ENCODE measurements at places on chromosomes 2 and 18. TPM values are rescaled to one million over a fixed set of nuclear protein-coding genes. Genes with fewer than 3 reads are reported as not detected.

DNA sequence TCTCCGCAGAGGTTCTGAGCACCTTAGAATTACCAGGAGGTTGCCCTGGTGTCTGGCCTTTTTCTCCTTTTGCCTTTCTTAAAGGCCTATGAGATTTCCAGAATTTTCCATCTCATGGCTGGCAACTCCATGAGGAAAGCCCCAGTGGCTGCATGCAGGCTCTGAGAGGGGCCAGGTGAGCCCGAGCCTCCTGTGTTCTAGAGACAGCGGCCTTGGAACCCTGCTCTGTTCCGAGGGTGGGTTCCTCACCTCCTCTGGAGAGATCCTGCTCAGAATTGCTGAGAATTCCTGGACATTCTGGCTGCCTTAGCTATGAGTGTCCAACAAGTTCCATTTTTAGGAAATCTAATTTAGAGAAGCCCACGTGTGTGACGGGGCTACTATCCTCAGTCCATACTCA is 35.7 kb upstream of the HPCAL1 start:
- H3K4me1 ChIP-seq = no peaks in the 10 kb centered on the region
- H3K36me3 ChIP-seq = no peaks in the 10 kb centered on the region
- H3K27me3 ChIP-seq = no peaks in the 10 kb centered on the region
- H3K4me3 ChIP-seq = no peak overlapping the region
- H3K27ac ChIP-seq = no peak overlapping the region
- DNase-seq = no peak

DNA sequence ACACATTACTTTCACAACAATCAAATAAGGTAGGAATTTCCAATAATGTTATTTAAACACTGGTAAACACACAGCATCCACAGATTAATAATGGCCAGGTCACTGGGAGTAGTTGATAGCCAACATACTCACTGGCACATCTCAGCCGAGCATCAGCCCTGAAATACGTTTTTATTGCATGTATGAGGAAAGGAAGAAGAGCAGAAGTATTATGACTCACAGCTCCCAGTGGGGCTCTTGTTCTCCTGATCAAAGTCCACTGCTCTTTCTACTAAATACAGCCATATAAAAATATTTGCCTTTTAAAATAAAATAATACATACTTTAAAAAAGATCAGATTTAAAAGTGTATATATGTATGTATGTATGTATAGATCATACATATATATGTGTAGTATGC is 999.6 kb downstream of the SUCLG1 start:
- no peak overlapping the region for H3K4me3 ChIP-seq
- no peaks in the 10 kb centered on the region for H3K36me3 ChIP-seq
- DNase-seq = no peak
- H3K27ac ChIP-seq = no peak overlapping the region

DNA sequence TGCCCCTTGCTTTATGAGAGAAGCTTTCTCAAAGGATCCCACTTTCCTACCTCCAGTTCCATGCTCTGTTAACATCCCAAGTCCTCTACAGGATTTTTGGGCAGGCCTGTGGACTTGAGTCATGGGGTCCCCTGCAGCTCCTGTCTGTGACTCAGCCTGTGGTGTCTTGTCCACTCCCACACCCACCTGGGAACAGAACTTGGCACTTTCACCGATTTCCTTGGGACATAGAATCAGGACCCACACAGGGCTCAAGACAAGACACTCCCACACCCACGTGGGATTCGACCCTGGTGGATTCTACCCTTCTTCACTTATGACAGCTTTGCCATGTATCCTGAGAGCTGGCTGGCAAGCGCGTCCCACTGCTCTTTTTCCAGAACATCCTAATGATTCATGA is 30.7 kb upstream of the HDAC4 start:
- no peaks in the 10 kb centered on the region for H3K4me1 ChIP-seq
- no peaks in the 10 kb centered on the region for H3K36me3 ChIP-seq
- H3K27me3 ChIP-seq = no peaks in the 10 kb centered on the region
- no peak for DNase-seq

DNA sequence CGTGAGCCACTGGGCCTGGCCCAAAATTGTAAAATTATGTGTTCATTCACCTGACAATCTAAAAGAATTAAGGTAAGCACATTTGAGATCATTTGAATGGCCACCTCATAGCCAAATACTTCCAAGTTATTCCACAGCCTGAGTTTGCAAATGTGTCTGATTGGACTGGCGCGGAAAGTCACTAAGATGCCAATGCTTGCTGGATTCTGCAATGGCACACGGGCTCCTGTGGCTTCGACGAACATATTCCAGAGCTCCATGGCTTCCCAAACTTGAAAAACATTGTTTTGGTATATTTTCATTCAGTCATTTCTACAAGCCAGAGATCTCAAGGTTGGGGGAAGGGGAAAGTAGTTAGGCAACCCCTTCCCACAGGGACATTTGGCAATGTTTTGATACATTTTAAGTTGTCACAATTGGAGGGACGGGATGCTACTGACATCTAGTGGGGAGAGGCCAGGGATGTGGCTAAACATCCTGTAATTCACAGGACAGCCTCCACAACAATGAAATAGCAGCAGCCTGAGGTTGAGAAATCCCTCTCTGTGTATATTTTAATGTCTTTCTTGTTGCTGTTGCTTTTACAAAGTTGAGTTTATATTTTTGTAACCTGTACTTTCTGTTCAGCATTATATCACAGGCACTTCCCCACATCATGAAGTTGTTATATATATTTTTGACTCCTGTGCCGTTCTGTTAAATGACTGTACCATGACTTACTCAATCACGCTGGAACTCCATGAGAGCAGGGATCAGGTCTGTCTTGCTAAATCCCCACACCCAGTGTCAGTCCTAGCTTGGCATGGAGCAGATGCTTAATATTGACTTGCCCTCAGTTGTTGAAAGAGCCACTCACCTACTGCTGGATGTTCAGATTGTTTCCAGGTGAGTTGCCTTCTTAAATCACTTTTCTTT is 56.9 kb downstream of the COL4A4 start:
- H3K4me1 ChIP-seq = no peaks in the 10 kb centered on the region
- DNase-seq = no peak
- H3K4me3 ChIP-seq = no peak overlapping the region
- no peaks in the 10 kb centered on the region for H3K27me3 ChIP-seq
- no peaks in the 10 kb centered on the region for H3K36me3 ChIP-seq
- H3K27ac ChIP-seq = no peak overlapping the region

GRCh38 chr2:96546797-96547196 is 10.2 kb downstream of the ARID5A start:
- DNase-seq = no peak
- H3K27me3 ChIP-seq = no peaks in the 10 kb centered on the region
- no peaks in the 10 kb centered on the region for H3K4me1 ChIP-seq
- no peak overlapping the region for H3K4me3 ChIP-seq
- no peak overlapping the region for H3K27ac ChIP-seq
- peaks cover 11% of the 10 kb centered on the region for H3K36me3 ChIP-seq

GRCh38 chr18:46097431-46097800 is 680 bp downstream of the ATP5F1A start:
- H3K27me3 ChIP-seq = no peaks in the 10 kb centered on the region
- H3K4me1 ChIP-seq = peaks cover 14% of the 10 kb centered on the region
- peak overlapping the region; percentile 93 for H3K27ac ChIP-seq
- DNase-seq = peak; percentile 13

DNA sequence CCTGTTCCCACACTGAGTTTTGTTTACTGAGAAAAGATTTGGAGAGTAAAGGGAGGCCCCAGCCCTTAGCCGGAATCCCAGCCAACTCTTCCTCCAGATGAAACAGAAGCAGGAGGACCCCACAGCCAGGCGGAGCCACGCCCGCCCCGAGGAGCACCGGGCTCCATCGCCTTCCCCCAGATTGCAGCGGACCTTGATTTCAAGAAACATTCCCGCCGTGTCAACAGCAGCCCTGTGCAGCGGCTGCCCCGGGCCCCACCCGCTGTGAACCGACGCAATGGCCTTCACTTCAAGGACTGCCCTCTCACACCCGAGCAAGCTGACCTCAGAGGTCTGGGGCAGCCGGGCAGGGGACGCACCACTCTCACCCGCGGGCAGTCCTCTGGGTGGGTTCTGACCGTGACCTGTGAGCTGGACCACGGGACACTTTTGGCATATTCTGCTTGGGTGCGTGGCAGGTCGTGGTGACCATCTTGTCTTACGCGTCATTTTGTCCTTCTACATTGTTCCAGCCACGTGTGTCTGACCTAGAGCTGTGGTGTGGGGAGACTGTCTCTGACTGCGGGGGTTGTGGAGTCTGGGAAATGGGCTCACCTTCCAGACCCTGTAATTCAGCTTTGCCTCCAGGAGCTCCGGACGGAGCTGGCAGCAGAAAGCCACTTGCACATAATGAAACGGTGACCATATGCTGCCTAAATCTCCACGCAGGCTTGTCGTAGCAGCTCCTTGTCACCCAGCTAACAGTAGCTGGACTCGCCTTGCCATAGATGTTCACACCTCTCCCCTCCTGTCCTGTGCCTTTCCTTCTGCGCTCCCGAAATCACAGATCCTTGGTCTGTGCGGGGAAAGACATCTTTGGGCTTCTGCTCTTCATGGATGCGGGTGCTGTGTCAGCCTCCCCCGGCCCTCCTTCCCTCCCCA is 32.0 kb upstream of the INHBB start:
- no peak overlapping the region for H3K4me3 ChIP-seq
- peaks cover under 1% of the 10 kb centered on the region for H3K4me1 ChIP-seq
- no peak overlapping the region for H3K27ac ChIP-seq
- DNase-seq = peak; percentile 7
- no peaks in the 10 kb centered on the region for H3K27me3 ChIP-seq

- H3K4me3 ChIP-seq = no peak overlapping the region
- no peak for DNase-seq
- no peaks in the 10 kb centered on the region for H3K27me3 ChIP-seq
- H3K36me3 ChIP-seq = no peaks in the 10 kb centered on the region
- H3K27ac ChIP-seq = no peak overlapping the region
- H3K4me1 ChIP-seq = peaks cover 9% of the 10 kb centered on the region
These were observed 113.9 kb downstream of the CCDC85A start for GRCh38 chr2:56297671-56298070.

GRCh38 chr2:217271813-217272212 is 411.9 kb upstream of the TNP1 start:
- H3K27me3 ChIP-seq = no peaks in the 10 kb centered on the region
- no peak overlapping the region for H3K27ac ChIP-seq
- no peaks in the 10 kb centered on the region for H3K4me1 ChIP-seq
- no peak for DNase-seq

DNA sequence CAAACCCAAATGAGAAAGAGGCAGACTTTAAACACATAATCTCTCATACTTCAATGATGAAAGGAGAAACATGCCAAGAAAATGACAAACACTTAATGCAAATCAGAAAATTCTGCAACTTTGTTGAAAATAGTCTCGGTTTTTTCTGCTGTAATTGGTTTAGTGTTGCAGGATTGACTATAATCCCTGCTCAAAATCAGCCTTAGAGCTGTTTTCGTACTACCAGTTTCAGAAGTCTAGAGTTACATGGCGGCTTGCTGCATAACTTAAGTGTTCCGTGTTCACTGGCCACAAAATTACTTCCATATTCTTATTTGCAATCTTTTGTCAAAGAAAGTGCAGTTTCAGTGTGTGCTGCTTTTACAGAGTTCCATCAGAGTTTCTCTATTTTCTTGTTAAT is 48.9 kb upstream of the ITGAV start:
- H3K4me1 ChIP-seq = peaks cover 23% of the 10 kb centered on the region
- H3K4me3 ChIP-seq = no peak overlapping the region
- no peak overlapping the region for H3K27ac ChIP-seq
- DNase-seq = no peak
- no peaks in the 10 kb centered on the region for H3K36me3 ChIP-seq

- H3K4me3 ChIP-seq = no peak overlapping the region
- no peaks in the 10 kb centered on the region for H3K4me1 ChIP-seq
- H3K36me3 ChIP-seq = no peaks in the 10 kb centered on the region
- H3K27ac ChIP-seq = no peak overlapping the region
These were observed 28.0 kb downstream of the KIF3C start for GRCh38 chr2:25954199-25954752.

DNA sequence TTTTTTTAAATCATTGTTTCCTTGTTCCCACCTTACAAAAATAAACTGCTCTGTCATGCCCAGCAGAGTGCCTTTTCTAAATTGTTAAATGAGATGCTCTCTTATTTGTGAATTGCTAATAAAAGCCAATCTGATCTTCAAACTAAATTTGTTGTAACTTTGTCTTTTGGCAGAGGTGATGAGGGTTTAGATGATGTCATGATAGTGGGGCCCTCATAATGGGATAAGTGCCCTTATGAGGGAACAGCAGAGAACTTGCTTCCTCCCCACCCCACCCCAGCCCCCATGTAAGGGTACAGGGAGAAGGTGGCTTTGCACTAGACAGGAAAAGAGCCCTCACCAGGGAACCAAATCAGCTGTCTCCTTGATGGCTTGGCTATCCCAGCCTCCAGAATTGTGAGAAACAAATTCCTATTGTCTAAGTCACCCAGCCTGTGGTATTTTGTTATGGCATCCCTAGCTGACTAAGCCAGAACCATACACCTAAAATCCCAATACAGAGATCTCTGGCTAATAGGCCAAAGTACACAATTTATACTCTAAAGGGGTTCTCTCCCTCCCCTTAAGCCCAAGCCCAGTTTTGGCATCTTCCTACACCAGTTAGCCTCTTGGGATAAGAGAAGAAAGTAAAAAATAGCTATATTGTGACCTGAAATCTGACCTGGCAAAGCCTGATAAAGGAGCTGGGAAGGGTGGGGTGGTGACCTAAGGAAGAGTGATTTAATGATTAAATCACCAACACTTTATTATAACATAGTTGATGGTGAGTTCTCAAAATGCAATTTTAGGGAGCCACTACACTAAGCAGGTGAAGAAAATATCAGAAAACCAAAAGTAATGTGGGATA is 40.3 kb upstream of the HNRNPA3 start:
- no peaks in the 10 kb centered on the region for H3K27me3 ChIP-seq
- H3K4me1 ChIP-seq = peaks cover 11% of the 10 kb centered on the region
- no peak for DNase-seq

- H3K4me1 ChIP-seq = peaks cover 9% of the 10 kb centered on the region
- DNase-seq = no peak
- no peaks in the 10 kb centered on the region for H3K36me3 ChIP-seq
- H3K4me3 ChIP-seq = no peak overlapping the region
- H3K27me3 ChIP-seq = no peaks in the 10 kb centered on the region
These were observed 175.8 kb downstream of the CELF4 start for GRCh38 chr18:37389684-37390368.

DNA sequence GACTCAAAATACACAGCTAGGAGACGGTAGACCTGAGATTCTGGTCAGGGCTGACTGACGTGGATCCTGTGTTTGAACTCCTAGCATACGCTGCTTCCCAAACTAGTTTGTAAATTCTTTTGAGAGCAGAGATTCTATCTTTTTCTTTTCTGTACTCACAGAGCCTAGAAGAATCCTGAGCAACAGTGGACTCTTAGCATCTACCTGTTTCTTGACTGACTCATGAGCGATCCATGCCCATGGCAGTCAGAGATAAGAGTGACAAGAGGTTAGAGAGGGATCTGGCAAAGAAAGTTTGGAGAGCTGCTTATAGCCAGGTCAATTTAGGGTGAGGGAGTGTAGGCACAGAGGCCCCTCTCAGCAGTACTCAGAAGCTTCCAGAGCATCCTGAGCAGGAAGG is 41.1 kb upstream of the PPP1CB start:
- peaks cover 14% of the 10 kb centered on the region for H3K4me1 ChIP-seq
- no peaks in the 10 kb centered on the region for H3K27me3 ChIP-seq
- DNase-seq = no peak
- H3K27ac ChIP-seq = no peak overlapping the region
- no peak overlapping the region for H3K4me3 ChIP-seq

GRCh38 chr2:28348921-28349320 is 43.7 kb upstream of the FOSL2 start:
- no peaks in the 10 kb centered on the region for H3K4me1 ChIP-seq
- no peak overlapping the region for H3K4me3 ChIP-seq
- no peaks in the 10 kb centered on the region for H3K27me3 ChIP-seq
- DNase-seq = no peak
- no peaks in the 10 kb centered on the region for H3K36me3 ChIP-seq

Gene SLC14A1
- total RNA-seq = 10.9 TPM

Gene IL18RAP
- 1.6 TPM for total RNA-seq

Gene MC4R
- not detected for total RNA-seq

Gene PDE1A
- 75.7 TPM for total RNA-seq

Gene ATP8B1
- total RNA-seq = 71.8 TPM

Gene HTR2B
- 2.9 TPM for total RNA-seq

Gene TTC32
- 13.5 TPM for total RNA-seq

Gene GNAL
- total RNA-seq = 30.4 TPM

Data from thyroid gland (tissue), 4 donors.